ENCODE measurements at places on chromosomes 3 and 15.
A peak's percentile ranks its signal among the peaks of the same experiment; 100 is the strongest.

DNA sequence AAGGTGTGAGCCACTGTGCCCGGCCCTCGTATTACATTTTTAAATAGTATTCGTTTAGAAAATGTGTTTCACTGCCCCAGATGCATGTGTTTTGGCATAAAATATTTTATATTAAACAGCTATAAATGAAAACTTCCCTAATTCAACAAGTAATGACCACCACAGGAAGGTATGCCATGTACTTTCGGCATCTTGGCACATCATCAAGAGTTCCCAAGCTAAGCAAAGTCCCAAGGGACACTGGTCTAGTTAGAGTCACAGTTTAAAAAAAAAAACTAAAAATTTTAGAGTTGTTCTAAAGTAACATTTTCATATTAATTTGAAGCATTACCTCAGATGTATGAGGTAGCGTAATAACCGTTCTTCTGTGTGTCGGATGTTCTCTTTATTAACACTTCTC is 15.6 kb upstream of the ARPP19 start:
- DNase-seq, result no peak

- no peak for DNase-seq
Observed at GRCh38 chr3:76969996-76970615, 69.8 kb upstream of the ROBO2 start.

GRCh38 chr3:58049143-58049785 is 41.0 kb downstream of the FLNB start:
- no peak for DNase-seq

GRCh38 chr3:130378677-130379191 is 33.3 kb downstream of the COL6A5 start:
- DNase-seq, result no peak

- no peak for DNase-seq
Observed at GRCh38 chr3:132317229-132317948, at the start of gene ACP3. Gene ACP3, plus strand, starts transcription at chr3:132317407. Its CDS starts 50 bp downstream, at chr3:132317457.

DNA sequence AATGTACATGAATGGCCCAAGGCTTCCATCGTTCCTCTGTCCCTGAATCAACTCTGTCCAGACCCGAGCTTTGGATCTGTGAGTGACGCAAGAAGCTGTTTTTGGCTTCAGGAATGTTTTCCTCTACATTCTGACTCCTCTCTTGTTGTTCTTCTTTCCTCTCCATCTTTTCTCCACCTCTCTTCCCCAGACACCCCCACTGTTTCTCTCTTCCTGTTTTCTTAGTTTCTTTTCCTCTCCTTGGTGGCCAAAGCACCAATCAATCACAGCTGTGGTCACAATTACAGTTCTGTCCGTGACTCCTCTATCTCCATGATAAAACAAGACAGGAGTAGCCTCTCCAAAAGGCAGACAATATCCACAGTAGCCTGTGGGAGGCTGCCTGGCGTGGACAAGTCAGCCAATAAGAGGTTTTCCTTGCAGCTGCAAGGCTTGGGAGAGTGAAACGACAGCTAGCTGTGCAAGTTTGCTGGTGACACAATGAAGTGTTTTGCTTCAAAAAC is 4.9 kb upstream of the TMEM212 start:
- DNase-seq, result no peak

DNA sequence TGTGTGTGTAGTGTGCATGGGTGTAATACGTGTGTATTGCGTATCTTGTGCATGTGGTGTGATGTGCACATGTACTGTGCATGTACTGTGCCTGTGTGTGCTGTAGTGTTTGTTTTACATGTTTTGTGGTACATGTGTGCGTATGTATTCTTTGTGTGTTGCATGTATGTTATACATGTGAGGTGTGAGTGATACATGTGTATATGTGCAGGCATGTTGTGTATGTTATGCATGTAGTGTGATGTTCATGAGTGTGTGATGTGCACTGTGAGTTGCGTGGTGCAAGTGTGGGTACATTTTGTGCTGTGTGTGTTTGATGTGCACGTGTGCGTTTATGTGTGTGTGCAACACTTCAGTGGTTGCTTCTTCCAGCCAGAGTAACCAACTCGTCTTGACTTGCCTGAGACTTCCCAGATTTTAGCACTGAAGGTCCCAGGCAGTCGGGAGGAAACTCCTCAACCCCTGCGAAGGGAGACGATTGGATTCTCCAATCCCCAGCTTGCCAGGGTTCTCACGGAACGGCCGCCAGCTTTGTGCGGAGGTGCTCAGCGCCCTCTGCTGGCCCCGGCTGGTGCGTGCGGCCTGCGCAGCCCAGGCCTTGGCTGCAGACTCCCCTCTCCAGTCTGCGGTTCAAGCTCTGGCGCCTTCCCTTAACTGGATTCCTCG is 3.6 kb downstream of the GALNT15 start:
- peak; percentile 36 for DNase-seq

- DNase-seq, result no peak
Observed at GRCh38 chr3:47646362-47646761, 67.7 kb upstream of the CSPG5 start.

GRCh38 chr3:151479452-151479851 is 18.6 kb upstream of the IGSF10 start:
- no peak for DNase-seq

DNA sequence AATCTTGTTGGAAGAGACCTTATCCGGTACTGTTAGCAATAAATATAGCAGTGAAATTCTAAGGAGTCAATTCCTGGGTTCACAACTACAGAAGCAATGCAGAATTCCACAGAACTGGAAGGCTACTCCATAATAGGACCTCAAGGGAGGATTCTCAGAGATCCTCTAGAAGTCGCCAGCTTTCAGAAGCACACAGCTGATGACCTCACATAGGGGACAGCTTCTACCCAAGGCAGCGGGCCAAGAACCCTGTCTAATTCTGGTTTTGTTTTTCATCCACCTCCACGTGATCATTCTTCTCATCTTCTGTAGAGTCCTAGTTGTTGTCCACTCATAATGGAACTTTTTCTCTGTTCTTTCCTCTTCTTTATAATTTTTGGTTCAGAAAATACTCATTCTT is 99.4 kb downstream of the ERC2 start:
- no peak for DNase-seq
